Posterior vena cava (tissue), 2 donors: ENCODE measurements at places on chromosomes 3 and 15.
A peak's percentile ranks its signal among the peaks of the same experiment; 100 is the strongest.

DNA sequence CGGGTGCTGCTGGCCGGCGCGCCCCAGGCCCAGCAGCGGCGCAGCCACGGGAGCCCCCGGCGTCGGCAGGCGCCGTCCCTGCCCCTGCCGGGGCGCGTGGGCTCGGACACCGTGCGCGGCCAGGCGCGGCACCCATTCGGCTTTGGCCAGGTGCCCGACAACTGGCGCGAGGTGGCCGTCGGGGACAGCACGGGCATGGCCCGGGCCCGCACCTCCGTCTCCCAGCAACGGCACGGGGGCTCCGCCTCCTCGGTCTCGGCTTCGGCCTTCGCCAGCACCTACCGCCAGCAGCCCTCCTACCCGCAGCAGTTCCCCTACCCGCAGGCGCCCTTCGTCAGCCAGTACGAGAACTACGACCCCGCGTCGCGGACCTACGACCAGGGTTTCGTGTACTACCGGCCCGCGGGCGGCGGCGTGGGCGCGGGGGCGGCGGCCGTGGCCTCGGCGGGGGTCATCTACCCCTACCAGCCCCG is 777 bp downstream of the LOXL1 start:
- DNase-seq = peak; percentile 89

GRCh38 chr3:156787926-156788663 is 38.1 kb upstream of the LEKR1 start:
- DNase-seq = no peak

- DNase-seq = no peak
Observed at GRCh38 chr15:73424506-73424905, 18.5 kb upstream of the REC114 start.

- no peak for DNase-seq
Observed at GRCh38 chr3:3302964-3303363, 123.5 kb upstream of the CRBN start.

DNA sequence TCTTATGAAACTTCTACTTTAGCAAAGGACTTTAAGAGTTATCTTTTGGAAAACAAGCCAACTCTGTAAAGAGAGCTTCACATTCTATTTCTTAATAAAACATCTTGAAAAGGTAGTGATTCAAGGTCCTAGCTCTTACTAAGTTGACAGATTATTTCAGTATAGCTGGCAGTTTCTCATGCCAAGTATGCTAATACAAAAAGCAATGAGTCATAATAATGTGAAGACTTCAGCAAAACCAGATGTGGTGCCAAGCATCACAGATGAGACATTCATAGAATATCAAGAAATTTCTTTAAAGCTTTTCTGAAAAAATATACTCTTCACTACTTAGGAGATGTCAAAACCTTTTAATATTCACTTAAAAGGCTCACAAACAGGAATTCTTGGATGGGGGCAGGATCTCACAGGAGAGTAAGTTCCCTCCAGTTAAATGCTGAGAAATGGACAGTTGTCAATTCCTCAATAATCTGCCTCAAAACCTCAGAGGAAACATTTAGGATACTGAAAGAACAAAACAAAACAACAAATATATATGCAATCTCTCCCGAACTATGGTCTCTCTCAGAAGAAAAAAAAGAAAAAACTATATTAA is 45.6 kb downstream of the DCBLD2 start:
- no peak for DNase-seq
